ENCODE measurements at places on chromosomes 4 and X.

GRCh38 chrX:2327423-2327822 lies 173.4 kb downstream of the DHRSX start:
- DNase-seq: no peak

DNA sequence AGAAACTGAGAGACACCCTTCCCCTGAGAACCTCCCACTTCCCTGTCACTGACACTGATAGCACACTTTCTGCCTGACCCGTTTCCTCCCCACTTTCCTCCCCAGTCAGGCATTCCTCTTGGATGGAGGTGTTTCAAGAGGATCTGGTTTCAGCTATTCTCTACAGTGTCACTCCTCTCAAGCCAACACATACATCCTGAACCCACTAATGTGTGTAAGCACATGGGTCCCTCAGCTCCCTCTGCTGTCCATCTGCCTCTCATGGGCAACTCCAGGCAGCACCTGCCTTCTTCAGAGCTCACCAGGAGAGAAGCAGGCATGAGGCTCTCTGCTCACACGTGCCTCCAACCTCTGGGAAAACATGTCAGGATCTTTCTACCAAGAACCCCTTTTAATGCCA lies 207.6 kb downstream of the NAF1 start:
- DNase-seq: no peak

GRCh38 chr4:98937986-98938720 lies 9.2 kb upstream of the EIF4E start:
- no peak for DNase-seq

DNA sequence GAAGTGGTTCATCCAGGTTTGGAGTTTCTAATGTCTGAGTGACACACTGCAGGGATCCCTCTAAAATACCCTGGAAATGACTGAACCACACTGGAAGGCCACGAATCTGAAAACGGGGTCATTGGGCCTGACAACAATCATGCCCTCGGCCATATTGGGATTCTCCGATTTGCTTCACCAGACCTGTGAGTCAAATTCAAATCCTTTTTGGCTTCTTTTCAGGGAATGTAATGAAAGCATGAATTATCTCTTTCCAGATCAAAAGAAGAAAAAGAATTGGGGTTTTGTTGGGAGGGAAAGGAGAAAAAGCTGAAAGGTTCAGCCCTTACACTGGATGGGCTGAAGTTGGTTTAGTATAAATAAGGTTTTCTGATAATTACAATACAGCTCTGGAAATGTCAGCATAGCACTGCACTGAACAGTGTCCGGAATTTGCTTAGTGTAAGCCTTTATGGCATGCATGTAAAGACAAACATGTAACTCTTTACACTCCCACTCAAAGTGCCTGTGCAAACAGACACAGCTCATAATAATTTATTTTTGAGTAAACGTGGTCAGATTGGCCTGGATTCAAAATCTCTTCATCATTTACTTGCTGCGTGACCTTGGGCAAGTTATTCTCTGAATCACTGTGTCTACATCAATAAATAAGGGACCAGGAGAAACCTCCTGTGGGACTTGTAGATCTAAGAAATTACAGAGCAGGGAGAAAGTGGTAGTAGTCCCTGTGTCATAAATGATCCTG lies 21.4 kb downstream of the CT47C1 start:
- DNase-seq: no peak

- DNase-seq: no peak
Observed at GRCh38 chrX:118655561-118656246, 71.7 kb upstream of the IL13RA1 start.

DNA sequence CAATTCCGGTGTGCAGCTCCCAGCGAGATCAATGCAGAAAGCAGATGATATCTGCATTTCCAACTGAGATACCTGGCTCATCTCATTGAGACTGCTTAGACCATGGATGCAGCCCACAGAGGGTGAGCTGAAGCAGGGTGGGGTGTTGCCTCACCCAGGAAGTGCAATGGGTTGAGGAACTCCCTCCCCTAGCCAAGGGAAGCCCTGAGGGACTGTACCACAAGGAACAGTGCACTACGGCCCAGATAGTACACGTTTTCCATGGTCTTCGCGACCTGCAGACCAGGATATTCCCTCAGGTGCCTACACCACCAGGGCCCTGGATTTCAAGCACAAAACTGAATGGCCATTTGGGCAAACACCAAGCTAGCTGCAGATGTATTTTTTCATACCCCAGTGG lies 150.0 kb downstream of the TET2 start:
- DNase-seq: no peak

GRCh38 chr4:142585411-142585810 lies 260.7 kb downstream of the INPP4B start:
- no peak for DNase-seq

DNA sequence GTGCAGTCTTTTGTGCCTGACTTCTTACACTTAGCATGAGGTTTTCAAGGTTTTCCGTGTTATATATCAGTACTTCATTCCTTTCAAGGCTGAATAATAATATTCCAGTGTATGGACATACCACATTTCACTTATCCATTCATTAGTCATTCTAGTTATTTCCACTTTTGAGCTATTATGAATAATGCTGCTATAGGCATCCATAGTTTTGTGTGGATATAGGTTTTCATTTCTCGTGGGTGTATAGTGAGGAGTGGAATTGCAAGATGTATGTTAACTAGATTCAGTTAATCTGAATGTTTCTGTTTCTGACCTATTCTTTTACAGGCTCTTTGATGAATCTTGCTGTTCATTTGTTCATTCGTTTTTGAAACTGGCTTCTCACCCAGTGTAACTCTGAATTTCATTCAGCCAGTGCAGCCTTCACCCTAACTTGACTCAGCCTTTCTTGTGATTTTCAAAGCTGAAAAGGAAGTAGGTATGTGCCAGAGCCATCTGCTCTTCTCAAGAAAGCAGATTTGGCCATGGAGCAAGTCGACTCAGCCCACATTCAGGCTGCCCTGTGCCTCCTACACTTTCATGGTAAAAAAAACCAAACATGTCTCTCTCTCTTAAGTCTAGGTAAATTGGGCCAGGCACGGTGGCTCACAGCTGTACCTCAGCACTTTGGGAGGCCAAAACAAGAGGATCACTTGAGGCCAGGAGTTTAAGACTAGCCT lies 56.3 kb upstream of the NOCT start:
- no peak for DNase-seq

- no peak for DNase-seq
Observed at GRCh38 chrX:11188664-11189063, 77.5 kb downstream of the HCCS start.

GRCh38 chr4:153114771-153115321 lies 89.4 kb upstream of the TRIM2 start:
- DNase-seq: peak; percentile 79

All from activated CD8-positive, alpha-beta T cell treated with anti-CD3 and anti-CD28 coated beads for 36 hours (primary cell).